ENCODE measurements at places on chromosomes 13 and 19.

DNA sequence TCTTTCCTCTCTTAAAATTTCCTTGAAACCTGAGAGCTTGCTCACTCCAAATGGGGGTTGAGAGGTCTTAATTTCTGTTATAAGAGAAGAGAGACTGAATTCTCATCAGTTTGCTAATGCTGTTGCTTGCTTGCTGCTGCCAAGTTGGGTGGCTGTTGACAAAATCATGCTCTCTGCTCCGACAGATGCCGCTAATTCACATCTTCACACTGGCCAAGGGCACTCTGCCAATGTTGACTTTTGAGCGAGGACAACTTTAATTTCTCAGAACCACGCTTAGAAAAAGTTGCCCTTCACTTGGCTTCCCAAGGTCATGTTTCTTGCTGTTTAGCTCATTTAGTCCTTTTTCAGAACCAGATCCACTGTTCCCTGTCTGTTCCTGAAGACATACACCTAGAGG lies 402.9 kb downstream of the HS6ST3 start:
- DNase-seq = no peak

GRCh38 chr19:12224676-12225075 lies 61.8 kb downstream of the ZNF136 start:
- DNase-seq = no peak

- no peak for DNase-seq
These were observed 140.9 kb upstream of the MAB21L1 start for GRCh38 chr13:35617420-35617819.

GRCh38 chr13:76339649-76340048 lies 546.6 kb downstream of the KCTD12 start:
- DNase-seq = no peak

DNA sequence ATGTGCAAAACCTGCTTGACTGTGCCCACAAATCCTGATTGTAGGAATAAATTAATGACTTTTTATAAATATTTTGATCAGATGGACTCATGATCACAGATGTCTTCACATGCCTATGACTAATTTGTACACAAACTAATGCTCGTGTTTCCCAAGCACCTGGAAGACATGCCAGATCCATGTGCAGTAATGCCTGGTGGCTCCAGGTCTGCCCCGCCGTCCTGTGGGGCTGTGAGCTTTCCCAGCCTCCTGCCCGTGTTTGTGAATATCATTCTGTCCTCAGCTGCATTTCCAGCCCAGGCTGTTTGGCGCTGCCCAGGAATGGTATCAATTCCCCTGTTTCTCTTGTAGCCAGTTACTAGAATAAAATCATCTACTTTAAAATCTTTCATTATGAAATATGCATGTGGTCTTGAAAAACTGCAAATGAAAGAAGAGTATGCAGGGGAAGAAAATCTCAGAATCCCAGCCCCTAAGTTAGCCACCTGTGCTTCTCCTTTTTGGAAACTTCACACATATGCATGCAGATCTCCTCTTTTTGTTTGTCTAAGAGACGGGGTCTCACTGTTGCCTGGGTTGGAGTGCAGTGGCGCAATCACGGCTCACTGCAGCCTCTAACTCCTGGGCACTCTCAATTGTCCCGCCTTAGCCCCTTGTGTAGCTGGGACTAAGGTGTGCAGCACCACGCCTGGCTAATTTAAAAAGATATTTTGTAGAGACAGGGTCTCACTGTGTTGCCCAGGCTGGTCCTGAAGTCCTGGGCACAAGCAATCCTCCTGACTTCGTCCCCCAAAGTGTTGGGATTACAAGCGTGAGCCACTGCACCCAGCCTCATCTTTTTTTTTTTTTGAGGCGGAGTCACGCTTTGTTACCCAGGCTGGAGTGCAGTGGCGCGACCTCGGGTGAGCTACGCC lies 6.2 kb downstream of the RPL28 start:
- peak; percentile 30 for DNase-seq

- no peak for DNase-seq
These were observed 72.3 kb upstream of the RFC3 start for GRCh38 chr13:33745370-33746324.

DNA sequence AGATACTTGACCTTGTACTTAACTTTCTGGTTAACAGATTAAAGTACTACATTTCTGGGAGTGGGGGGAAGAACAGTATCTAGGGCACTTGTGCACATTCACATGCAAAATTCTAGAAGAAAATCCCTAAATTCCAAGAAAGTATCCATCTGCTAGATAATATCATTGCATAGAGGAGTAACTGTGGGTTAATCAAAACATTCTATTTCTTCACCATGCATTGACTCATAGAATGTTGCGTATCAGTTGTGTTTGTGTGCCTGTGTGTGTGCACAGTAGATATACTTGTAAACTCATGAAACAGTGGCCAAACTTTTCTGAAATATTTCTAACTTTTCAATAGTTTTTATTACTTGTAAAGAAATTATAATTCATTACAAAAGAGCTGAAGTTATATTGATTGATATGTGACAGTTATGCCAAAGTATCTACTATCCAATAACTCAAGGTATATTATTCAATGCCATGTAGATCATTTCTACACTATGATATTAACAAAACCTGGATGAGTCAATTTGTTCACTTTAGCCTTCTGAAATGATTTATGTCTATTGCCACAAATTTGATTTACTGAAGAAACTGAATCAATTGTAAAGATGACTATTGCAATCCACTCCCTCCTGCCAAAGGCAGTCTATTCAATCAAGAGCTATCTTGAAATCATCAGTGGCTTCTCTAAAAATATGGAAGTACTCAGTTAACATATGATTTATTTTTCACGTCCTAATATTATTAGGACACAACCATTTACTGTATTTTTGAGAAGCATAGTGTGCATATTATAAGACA lies 756.7 kb upstream of the ARGLU1 start:
- no peak for DNase-seq

- no peak for DNase-seq
These were observed 61.0 kb downstream of the NHLRC3 start for GRCh38 chr13:39099231-39099630.

GRCh38 chr19:45444318-45445041 lies 20.8 kb upstream of the ERCC1 start:
- peak; percentile 79 for DNase-seq

DNA sequence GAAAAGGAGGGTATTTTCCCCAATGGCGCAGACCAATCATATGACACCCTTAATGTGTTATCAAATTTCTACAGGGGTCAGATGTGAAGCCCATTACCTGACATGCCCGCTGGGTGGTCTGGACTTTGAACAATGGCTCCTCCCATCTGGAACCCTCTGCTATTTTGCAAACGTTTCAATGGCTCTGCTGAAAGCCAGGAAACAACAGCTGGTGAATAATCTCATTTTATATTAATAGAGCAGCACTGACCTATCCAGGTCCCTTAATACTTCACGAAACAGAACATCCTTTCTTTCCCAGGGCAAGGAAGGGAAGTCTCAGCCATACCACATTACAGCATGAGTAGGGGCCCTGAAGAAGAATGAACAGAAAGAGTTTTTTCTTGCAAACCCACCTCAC lies 20.3 kb upstream of the KPNA3 start:
- DNase-seq = no peak

- DNase-seq = no peak
These were observed 5.2 kb downstream of the FAM124A start for GRCh38 chr13:51227404-51227803.

DNA sequence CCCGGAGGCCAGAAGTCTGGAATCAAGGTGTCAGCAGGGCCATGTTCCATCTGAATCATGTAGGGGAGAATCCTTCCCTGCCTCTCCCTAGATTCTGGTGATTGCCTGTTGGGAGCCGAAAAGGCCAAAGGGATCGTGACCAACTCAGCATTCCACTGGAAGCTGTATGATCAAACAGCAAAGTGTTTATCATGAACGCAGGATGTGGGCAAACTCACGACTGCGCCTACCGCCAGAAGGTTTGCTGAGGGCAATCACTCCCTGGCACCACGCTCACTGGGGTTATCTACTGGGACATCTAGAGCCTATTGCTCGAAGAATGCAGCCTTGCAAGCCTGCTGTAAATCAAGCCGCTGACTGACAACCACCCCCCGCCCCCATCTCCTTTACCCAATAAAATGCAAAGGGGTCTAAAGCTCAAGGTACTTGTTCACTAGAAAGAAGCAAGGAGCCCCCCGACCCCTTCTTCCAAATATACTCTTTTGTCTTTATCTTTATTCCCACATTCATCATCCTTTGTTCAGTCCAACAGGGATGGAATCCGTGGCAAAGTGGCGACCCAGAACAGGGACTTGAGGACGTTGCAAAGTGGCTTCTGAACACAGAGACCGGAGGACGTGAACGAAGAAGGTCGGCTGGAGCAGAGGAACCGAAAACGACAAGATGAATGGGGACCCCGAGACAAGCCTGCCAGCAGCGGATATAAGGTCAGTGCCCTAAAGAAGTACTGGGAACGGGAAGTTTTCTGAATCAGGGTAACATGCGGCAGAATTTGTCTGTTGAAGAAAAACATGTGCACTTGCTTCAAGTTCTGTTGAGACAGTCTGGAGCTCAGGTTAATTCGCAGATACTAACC lies 16.8 kb downstream of the CLEC4M start:
- no peak for DNase-seq

- DNase-seq = no peak
These were observed 1.4 kb upstream of the SLC7A9 start for GRCh38 chr19:32870981-32871451.

- DNase-seq = no peak
These were observed 15.9 kb upstream of the ATF5 start for GRCh38 chr19:49912965-49913685.

DNA sequence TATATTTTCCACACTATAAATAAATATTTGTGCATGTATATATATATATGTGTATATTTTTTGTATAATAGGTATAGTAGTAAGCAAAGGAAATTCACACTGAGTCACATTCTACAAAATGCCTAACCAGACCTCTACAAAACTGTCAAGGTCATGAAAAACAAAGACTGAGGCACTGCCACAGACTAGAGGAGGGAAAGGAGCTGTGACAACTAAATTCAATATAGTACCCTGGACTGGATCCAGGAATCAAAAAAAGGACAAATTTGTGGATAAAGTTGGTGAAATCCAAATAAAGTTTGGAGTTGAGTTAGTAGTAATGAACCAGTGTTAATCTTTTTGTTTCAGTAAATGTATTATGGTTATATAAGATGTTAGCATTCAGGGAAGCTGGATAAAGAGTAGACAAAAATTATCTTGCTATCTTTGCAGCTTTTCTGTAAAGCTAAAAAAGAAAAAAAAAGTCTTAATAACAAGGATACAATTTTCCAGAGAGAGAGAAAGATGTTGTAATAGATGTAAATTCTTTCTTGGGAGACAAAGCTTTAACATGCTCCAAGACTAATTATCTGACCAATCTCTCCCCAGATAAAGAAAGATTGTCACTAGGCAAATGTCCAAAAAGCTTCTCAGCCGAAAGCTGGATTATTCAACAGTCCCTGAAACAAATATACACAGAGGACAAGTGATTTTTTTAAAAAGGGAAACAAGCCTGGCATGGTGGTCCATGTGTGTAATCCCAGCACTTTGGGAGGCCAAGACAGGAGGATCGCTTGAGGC lies 19.1 kb downstream of the SYDE1 start:
- DNase-seq = peak; percentile 45

- no peak for DNase-seq
These were observed 293.7 kb downstream of the PCDH17 start for GRCh38 chr13:57925250-57925649.

DNA sequence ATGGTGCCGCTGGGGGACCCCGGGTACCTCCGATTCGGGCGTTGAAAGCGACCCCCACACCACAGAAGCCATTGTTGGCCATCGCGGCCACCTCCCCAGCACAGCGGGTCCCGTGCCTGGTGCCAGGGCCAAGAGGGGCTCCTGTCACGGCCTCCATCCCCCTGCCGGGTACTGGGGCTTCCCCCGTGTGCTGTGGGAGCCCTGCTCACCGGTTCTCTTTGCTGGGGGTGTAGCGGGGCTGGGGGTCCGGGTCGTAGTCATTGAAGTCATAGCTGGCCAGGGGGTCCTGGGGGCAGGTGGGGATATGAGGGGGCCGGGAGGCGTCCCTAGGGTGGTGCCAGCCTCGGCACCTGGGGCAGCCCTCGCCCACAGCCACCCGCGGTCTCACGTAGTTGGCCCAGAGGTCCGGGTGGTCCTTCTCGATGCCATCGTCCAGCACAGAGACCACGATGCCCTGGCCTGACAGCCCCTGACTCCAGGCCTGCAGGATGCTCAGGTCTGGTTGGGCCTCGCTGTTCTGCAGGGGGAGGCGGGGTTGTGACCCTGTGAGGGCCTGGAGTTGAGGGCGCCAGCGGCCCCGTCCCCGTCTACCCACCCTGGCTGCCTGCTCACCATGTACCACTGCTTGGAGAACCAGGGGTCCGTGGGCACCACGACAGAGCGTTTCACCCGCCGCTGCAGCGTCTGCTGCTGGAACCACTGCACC lies 2.4 kb downstream of the PCSK4 start:
- no peak for DNase-seq

GRCh38 chr19:1910177-1910576 lies 5.0 kb downstream of the ADAT3 start:
- peak; percentile 32 for DNase-seq

GRCh38 chr13:46622630-46623256 lies 69.8 kb downstream of the LRCH1 start:
- DNase-seq = peak; percentile 80

DNA sequence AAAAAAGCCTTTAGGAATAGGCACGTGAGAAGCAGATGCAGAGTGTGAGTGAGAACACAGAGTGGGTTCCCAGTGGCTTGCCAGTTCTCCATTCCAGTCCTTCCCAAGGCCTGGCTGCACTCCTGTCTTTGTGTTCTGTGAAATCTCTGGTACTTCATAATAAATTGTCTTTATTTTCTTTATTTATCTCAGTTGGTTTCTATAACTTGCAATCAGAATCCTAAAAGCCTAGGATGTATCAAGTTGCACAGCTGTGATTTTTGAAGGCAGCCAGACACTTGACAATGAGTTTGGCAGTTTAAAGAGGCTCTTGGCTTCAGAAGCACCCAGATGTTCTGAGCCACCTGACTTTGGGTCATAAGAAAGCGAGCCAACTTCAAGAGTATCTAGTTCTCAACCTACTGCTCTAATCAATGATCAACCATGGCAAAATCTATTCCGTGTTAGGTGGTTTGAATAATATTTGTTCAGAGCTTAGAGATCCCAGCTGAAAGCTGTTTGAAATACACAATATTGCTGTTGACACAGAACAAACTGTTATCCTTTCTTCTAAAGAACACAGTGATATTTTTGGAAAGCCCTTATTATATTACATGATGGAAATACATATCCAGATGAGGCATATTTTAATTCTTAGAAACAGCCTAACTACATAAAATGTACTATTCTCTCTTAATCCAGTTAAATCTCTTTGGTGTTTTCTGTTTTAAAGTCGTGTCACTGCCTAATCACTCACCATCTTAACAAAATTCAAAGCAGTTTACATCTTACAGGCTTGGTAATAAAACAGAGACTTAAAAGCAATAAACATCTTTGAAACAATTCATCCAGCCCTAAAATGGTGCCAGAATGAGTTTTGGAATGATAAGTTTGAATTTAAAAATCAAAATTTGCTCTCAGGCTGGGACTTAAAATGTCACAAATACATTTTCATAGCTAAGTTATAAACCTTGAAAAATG lies 483.0 kb upstream of the NBEA start:
- DNase-seq = no peak

Data from fibroblast of skin of right biceps (primary cell).